ENCODE measurements at places on chromosomes 4 and X. TPM values are rescaled to one million over a fixed set of nuclear protein-coding genes. Genes with fewer than 3 reads are reported as not detected.
A peak's percentile ranks its signal among the peaks of the same experiment; 100 is the strongest.

DNA sequence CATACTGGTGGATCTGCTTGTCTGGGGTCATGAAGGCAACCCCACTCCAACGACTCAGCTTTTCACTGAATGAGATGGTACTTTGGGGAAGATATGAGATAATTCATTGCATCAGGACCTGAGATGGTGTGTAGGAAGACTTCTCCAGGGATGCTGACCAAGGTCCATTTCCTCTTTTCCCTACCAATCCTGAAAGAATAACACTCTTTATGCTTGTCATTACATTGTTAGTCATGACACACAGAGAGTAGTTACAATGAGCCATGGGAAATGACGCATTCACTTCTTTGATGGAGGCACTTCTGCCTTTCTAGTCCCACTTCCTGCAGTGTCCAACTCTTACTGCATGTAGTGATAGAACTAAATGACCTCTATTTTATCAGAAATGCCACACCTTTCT lies 58.6 kb downstream of the AREG start:
- no peaks in the 10 kb centered on the region for H3K36me3 ChIP-seq
- H3K27me3 ChIP-seq, result no peaks in the 10 kb centered on the region
- H3K4me3 ChIP-seq, result no peak overlapping the region
- H3K4me1 ChIP-seq, result no peaks in the 10 kb centered on the region

DNA sequence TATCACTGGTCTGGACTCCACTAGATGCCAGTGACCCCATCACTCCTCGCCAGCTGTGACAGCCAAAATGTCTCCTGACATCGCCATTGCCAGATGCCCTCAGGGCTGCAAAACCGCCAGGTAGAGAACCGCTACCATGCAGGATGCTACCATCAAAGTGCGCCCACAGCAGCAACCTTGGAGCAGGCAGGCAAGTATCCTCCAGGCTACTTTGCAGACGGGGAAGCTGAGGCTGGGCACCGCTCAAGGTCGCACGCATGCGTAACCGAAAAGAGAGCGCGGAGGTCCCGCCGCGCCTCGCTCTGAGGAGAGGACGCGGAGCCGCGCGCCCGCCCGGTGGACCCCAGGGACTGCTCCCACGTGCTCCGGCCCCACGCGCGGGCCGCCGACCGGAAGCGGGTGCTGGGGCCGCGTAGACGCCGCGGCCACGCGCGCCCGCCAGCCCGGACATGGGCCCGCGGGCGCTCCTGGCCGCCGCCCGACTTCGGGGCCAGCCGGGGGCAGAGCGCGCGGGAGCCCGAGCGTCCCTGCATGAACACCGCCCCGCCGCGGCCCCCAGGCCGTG lies at the start of gene STS:
TSS of gene STS (plus strand) at position 300 of the 565 bp plus-strand sequence. CDS start 105,488 bp downstream, outside the sequence.
- H3K36me3 ChIP-seq, result no peaks in the 10 kb centered on the region
- peaks cover 16% of the 10 kb centered on the region for H3K4me1 ChIP-seq
- peak; percentile 41 for DNase-seq
- peak within 1 kb of the TSS; percentile 57 for H3K4me3 ChIP-seq
- H3K27me3 ChIP-seq, result no peaks in the 10 kb centered on the region

GRCh38 chrX:136195247-136195646 lies 47.9 kb downstream of the FHL1 start:
- peaks cover 47% of the 10 kb centered on the region for H3K4me1 ChIP-seq
- H3K27ac ChIP-seq, result no peak overlapping the region
- H3K36me3 ChIP-seq, result no peaks in the 10 kb centered on the region
- no peak overlapping the region for H3K4me3 ChIP-seq
- no peaks in the 10 kb centered on the region for H3K27me3 ChIP-seq
- DNase-seq, result no peak

- no peaks in the 10 kb centered on the region for H3K4me1 ChIP-seq
- H3K27ac ChIP-seq, result no peak overlapping the region
- DNase-seq, result no peak
- H3K27me3 ChIP-seq, result no peaks in the 10 kb centered on the region
- no peaks in the 10 kb centered on the region for H3K36me3 ChIP-seq
- H3K4me3 ChIP-seq, result no peak overlapping the region
These were observed 45.2 kb downstream of the C4orf50 start for GRCh38 chr4:5973033-5973432.

The BCOR gene
- total RNA-seq, result 48.7 TPM

DNA sequence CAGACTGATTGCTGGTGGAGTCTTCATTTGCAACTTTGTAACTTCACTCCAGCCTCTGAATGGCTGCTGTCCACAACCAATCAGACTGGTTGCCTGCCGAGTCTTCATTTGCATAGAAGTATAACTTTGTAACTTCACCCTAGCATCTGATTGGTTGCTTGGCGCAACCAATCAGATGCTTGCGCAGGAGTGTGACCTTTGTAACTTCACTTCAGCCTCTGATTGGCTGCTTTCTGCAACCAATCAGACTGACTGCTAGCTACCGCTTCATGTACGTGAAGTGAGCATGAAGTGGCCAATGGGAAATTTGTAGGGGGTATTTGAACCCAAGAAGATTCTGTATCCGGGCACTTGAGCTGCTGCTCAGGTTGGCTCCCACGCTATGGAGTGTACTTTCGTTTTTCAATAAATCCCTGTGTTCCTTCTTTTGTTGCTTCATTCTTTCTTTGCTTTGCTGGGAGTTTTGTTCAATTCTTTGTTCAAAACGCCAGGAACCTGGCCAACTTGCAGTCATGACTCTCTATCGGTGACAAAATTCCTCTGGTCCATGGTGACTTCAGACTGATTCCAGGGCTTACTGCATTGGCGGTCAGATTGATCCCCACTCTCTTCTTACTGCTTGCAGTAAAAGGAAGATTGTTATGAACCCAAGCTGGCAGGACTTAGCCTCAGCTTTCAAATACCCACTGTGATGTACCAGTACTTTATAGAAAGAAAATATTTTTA lies 46.4 kb upstream of the FGG start:
- no peak overlapping the region for H3K27ac ChIP-seq
- no peaks in the 10 kb centered on the region for H3K36me3 ChIP-seq
- H3K4me1 ChIP-seq, result no peaks in the 10 kb centered on the region
- H3K4me3 ChIP-seq, result no peak overlapping the region
- H3K27me3 ChIP-seq, result no peaks in the 10 kb centered on the region
- no peak for DNase-seq

DNA sequence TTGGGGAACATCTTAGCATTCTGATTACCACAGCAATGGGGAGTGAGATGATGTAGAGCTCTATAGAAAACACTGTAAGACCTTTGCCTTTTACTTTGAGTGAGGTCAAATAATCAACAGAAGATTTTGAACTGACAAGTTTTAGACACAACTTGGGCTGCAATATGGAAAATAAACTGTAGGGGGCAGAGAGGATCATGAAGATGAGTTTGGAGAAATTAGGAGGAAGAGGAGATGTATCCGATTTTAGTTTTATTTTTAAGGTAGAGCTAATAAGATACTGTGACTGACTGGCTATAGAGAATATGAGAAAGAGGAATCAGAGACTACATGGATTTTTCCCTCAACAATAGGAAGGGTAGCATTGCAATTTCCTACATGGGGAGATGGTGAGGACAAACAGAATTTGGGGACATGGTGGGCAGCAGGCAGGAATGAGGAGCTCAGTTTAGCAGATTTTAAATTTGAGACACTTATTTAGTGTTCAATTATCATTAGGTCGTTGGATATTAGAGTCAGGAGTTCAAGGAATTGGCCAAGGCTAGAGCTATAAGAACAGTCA lies 563.1 kb downstream of the INPP4B start:
- H3K36me3 ChIP-seq, result no peaks in the 10 kb centered on the region
- DNase-seq, result peak; percentile 47
- H3K4me1 ChIP-seq, result peaks cover 63% of the 10 kb centered on the region
- H3K27me3 ChIP-seq, result no peaks in the 10 kb centered on the region

The GAGE12J gene
- total RNA-seq, result not detected

- no peak overlapping the region for H3K4me3 ChIP-seq
- no peak overlapping the region for H3K27ac ChIP-seq
- peaks cover 22% of the 10 kb centered on the region for H3K27me3 ChIP-seq
- H3K4me1 ChIP-seq, result no peaks in the 10 kb centered on the region
- no peaks in the 10 kb centered on the region for H3K36me3 ChIP-seq
- no peak for DNase-seq
These were observed 1.9 kb downstream of the POU4F2 start for GRCh38 chr4:146640465-146641061.

GRCh38 chr4:42570221-42570620 lies 86.7 kb downstream of the ATP8A1 start:
- no peak overlapping the region for H3K27ac ChIP-seq
- H3K4me3 ChIP-seq, result no peak overlapping the region
- no peak for DNase-seq
- no peaks in the 10 kb centered on the region for H3K4me1 ChIP-seq
- H3K27me3 ChIP-seq, result no peaks in the 10 kb centered on the region

DNA sequence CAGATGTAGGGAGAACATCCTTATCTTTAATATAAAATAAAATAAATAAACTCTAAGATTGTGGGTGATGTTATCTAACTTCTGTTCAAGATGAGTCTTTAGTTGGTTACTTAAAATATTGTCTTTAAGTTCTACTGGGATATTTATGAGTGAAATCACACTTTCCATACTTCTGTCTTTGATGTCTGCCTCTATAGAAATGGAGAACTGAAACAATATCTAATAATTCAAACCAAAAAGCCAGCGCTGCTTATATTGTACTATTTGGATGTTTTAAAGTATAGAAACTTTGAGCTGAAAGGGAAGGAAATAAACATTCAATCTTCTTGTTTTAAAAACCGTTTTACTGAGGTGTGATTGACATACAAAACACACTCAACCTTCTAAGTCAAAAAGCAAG lies 44.8 kb upstream of the RPS6KA3 start:
- H3K27ac ChIP-seq, result no peak overlapping the region
- no peak for DNase-seq
- no peak overlapping the region for H3K4me3 ChIP-seq
- no peaks in the 10 kb centered on the region for H3K4me1 ChIP-seq
- H3K27me3 ChIP-seq, result no peaks in the 10 kb centered on the region
- no peaks in the 10 kb centered on the region for H3K36me3 ChIP-seq

GRCh38 chr4:152301381-152301780 lies 234.5 kb downstream of the FBXW7 start:
- H3K27ac ChIP-seq, result no peak overlapping the region
- no peak for DNase-seq
- H3K4me3 ChIP-seq, result no peak overlapping the region
- no peaks in the 10 kb centered on the region for H3K4me1 ChIP-seq
- no peaks in the 10 kb centered on the region for H3K36me3 ChIP-seq
- H3K27me3 ChIP-seq, result no peaks in the 10 kb centered on the region

The TRIM75 gene
- not detected for total RNA-seq

The ETNPPL gene
- total RNA-seq, result not detected

GRCh38 chr4:107519053-107519452 lies 201.0 kb downstream of the PAPSS1 start:
- no peaks in the 10 kb centered on the region for H3K4me1 ChIP-seq
- H3K27ac ChIP-seq, result no peak overlapping the region
- H3K4me3 ChIP-seq, result no peak overlapping the region
- no peaks in the 10 kb centered on the region for H3K36me3 ChIP-seq

The HPSE gene
- 8.9 TPM for total RNA-seq

- DNase-seq, result peak; percentile 30
- no peak overlapping the region for H3K27ac ChIP-seq
- no peaks in the 10 kb centered on the region for H3K4me1 ChIP-seq
- no peaks in the 10 kb centered on the region for H3K27me3 ChIP-seq
These were observed 193.6 kb upstream of the BANK1 start for GRCh38 chr4:101596781-101597552.

The TGIF2LX gene
- total RNA-seq, result not detected

The MAD2L1 gene
- 9.9 TPM for total RNA-seq

GRCh38 chr4:4913628-4914027 lies 54.2 kb downstream of the MSX1 start:
- H3K4me3 ChIP-seq, result no peak overlapping the region
- H3K27me3 ChIP-seq, result no peaks in the 10 kb centered on the region
- H3K36me3 ChIP-seq, result no peaks in the 10 kb centered on the region
- no peak for DNase-seq

DNA sequence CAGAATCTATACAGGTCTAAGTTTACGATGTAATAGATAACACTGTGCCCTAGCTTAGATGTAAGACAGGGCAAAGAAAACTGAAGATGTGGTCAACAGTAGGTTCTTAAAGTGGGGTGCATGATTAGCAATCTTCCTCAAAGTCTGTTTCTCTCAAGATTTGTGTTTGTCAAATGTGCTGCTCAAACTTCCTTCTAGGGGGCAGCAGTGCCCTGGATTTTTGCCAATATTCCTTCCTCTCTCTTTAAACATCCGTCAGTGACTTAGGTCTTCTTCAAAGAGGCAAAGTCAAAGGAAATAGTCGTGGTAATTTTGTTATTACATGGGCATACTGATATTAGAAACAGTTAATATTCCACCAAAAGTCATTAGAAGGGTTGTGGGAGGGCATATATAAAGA lies 4.2 kb upstream of the PDHA2 start:
- DNase-seq, result no peak
- H3K4me1 ChIP-seq, result no peaks in the 10 kb centered on the region
- H3K27ac ChIP-seq, result no peak overlapping the region
- H3K27me3 ChIP-seq, result no peaks in the 10 kb centered on the region

The NOX1 gene
- total RNA-seq, result not detected

GRCh38 chr4:1200425-1201035 lies 28.1 kb upstream of the SPON2 start:
- peak overlapping the region; percentile 50 for H3K27ac ChIP-seq
- H3K27me3 ChIP-seq, result no peaks in the 10 kb centered on the region
- H3K4me1 ChIP-seq, result peaks cover 56% of the 10 kb centered on the region

The GPR173 gene
- not detected for total RNA-seq

- no peaks in the 10 kb centered on the region for H3K27me3 ChIP-seq
- no peak overlapping the region for H3K4me3 ChIP-seq
- H3K36me3 ChIP-seq, result no peaks in the 10 kb centered on the region
- H3K4me1 ChIP-seq, result no peaks in the 10 kb centered on the region
These were observed 36.0 kb downstream of the FUNDC1 start for GRCh38 chrX:44506678-44507077.

- no peaks in the 10 kb centered on the region for H3K27me3 ChIP-seq
- no peak overlapping the region for H3K27ac ChIP-seq
- no peak overlapping the region for H3K4me3 ChIP-seq
- peak; percentile 73 for DNase-seq
- no peaks in the 10 kb centered on the region for H3K36me3 ChIP-seq
These were observed 51.8 kb downstream of the RBPJ start for GRCh38 chr4:26372525-26373172.

DNA sequence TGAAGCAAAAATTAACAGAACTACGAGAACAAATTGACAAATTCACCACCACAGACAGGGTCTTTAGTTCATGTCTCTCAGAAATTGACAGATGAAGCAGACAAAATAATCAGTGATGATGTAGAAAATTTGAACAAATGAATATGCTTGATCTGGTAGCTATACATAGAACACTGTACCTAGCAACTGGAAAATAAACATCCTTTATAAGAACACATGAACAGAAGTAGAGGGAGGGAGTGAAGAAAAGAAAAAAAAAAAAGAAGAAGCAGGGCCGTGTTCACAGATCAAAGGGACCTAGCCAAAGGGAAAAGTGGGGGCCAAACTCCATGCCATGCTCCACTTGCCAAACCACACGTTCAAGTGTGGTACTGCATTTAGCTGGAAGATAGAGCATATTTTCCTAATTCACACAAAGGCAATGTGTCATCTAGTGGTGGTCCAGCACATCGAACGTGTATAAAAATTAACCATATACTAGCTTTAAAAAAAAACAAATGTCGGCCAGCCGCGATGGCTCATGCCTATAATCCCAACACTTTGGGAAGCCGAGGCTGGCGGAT lies 5.6 kb upstream of the THOC2 start:
- DNase-seq, result no peak
- no peaks in the 10 kb centered on the region for H3K27me3 ChIP-seq
- H3K36me3 ChIP-seq, result no peaks in the 10 kb centered on the region
- H3K4me1 ChIP-seq, result no peaks in the 10 kb centered on the region
- no peak overlapping the region for H3K4me3 ChIP-seq
- H3K27ac ChIP-seq, result no peak overlapping the region
